ENCODE measurements at places on chromosomes 16 and 17.

DNA sequence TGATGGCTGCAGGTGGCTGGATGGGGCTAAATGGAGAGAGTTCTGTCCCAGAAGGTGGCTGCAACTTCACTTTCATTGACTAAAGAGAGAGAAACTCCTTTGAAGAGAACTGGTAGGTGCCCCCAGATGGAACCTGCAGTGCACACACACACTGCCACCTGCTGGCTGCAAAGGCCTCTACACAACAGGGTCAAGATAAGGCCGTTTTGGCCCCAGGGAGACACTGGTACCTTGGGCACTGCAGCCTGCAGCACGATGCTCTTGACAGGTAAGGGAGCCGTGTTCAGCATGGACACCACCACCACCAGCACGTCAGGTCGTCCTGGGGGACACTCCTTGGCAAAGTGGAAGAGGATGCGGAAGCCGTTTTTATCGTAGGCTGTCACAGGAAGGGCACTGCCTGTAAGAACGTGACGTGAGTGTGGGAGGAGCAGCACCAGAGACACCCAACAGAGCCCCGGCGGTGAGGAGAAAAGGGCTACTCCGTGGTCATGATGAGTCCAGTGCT lies 22.7 kb downstream of the GGA3 start:
- peak; percentile 3 for DNase-seq

DNA sequence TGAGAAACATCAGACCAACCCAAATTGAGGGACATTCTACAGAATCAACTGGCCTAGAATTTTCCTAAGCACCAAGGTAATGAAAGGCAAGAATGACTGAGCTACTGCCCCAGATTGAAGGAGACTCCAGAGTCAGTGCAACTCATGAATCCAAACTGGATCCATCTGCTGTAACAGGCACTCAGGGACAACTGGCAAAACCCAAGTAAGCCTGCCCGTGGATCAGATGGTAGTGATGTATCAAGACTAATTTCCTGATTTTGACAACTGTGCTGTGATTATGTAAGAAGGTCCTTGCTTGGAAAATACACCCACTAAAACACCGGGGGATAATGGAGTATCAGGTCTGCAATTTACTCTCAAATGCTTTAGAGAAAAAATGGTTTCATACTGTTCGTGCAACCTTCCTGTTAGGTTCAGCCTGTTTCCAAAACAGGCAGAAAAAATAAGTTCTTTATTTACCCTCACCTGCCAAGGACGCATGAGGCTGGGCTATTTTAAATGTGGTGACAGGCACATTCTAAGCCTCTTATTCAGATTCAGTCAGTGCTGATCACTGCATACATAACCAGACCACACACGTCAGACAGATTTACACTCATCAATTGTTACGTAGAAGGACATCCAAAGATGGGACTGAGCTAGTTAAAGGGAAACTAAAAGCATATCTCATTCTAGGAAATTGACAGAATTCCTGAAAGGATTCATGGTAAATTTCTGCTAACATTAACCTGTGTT lies 7.0 kb downstream of the MBTPS1 start:
- no peak for DNase-seq

DNA sequence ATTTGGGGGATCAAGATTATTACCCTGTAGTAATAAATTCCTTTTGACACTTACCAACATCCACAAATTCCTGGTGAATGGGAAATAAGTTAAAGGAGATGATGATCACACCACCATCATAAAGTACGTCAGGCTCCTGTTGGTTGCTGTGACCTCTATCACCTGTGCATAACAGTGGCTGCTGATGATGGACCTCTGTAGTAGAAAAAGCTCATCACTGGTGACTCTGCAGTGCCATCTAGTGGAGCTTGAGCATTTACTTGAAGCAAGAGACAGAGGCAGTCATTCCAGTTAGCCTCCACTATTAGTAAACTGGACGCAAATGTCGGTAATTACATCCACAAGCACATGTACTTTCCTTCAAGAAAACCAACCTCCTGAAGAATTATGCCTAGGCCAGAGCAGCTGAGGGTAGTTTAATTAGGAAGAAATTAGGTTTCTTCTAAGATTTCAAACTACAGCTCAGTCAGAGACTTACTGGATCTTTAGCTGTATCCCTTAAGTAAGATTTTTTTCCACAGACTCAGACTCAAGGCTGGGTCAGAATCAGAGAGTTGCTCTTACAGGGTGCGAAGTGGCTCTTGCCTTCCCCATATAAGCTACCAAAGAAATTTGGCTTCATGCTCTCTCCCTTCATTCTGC lies 39.3 kb downstream of the CYB561 start:
- peak; percentile 87 for DNase-seq

- no peak for DNase-seq
Measured at GRCh38 chr16:72665701-72666100, 382.2 kb downstream of the ZFHX3 start.

All from NCI-H1694 (cell line).